Activated CD4-positive, alpha-beta T cell treated with anti-CD3 and anti-CD28 coated beads, Interleukin-2, Interleukin-6, amounts not matched to agents 100 ng/mL and 50 ng/mL, durations not matched to agents 16 hours and 8 hours (primary cell): ENCODE measurements at places on chromosomes 2 and 18.
A peak's percentile ranks its signal among the peaks of the same experiment; 100 is the strongest.

- DNase-seq: no peak
These were observed 2.1 kb upstream of the WNT6 start for GRCh38 chr2:218857371-218858137.

DNA sequence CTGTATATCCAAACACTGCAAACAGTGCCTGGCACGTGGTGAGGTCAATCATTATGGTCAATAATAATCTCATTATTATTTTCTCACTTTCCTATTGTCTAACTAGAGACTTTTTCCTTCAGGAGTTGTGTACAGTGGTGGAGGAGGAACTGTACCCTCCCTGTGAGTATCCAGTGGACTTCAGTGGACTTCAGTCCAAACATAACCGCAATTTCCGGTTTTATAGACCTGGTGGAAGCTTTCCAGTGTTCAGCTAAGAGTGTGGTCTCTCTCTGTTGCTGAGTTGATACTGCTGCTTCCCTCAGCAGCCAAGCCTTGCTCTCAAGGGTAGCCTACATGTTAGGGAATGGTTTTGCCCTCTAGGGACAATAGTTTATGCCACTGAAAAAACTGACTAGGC, 447.1 kb downstream of the TMEM182 start:
- no peak for DNase-seq

GRCh38 chr2:15263976-15264685, 297.0 kb downstream of the NBAS start:
- DNase-seq: no peak

DNA sequence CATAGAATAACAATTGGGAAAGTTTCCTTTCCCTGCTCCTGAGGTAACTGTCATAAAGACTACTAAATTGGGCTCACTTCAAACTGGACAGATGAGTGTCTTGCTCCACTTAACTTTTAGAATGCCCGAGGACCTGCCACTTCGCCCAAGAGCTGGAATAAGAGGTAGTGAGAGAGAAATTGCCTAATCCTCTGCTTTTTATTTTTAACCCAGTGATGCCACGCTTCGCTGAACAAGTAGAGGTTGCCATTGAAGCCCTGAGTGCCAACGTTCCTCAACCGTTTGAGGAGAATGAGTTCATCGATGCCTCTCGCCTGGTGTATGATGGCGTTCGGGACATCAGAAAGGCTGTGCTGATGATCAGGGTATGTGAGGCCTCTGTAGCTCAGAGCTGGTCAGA, 269.4 kb upstream of the LRRTM1 start:
- no peak for DNase-seq

DNA sequence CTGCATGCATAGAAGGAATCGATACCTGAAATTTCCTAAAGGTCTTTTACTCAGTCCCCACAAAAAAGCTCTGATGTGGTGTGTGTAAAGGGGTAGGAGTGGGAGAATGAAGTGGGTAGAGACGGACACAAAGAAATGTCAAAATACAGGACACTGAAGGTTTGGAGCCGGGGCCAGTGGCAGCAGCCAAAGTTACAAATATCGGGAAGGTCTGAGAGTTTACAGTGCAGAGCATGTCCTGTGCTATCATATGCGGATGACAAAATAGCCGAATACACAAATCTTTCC, 89.9 kb upstream of the STON1 start:
- DNase-seq: no peak

- DNase-seq: no peak
These were observed 340.1 kb upstream of the GYPC start for GRCh38 chr2:126315828-126316227.

DNA sequence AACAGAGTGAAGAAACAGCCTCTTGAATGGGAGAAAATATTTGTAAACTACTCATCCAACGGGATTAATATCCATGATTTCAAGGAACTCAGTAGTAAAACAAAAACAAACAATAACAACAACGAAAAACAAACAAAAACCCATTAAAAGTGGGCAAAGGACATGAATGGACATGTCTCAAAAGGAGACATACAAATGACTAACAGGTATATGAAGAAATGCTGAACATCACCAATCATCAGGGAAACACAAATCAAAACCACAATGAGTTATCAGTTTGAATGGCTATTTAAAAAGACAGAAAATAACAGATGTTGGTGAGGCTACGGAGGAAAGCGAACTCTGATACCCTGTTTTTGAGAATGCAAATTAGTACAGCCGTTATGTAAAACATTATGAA, 224.8 kb upstream of the NRXN1 start:
- DNase-seq: no peak

GRCh38 chr18:79258447-79258846, 137.3 kb upstream of the NFATC1 start:
- DNase-seq: no peak

- DNase-seq: no peak
These were observed 984 bp downstream of the CCDC88A start for GRCh38 chr2:55418512-55419232.

GRCh38 chr2:67871686-67872412, 191.0 kb downstream of the C1D start:
- DNase-seq: no peak

DNA sequence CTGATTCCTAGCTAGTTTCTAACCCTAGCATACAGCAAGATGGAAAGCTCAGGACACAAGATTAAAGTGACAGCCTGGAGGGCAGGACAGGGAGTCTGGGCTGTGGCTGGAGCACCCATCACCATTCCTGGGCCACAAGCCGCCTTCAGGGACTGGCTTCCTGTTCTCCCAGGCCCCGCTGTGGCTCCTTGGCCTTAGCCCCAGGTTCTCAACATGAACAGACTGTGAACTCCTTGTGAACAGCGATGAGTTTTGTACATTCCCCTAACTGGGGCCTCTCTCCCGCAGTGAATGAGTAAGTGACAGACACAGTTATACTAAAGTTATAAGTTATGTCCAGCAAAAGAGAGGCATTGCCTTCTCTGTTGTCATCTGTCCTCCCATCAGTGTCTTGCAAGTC, 35.9 kb upstream of the SLC14A1 start:
- DNase-seq: no peak

DNA sequence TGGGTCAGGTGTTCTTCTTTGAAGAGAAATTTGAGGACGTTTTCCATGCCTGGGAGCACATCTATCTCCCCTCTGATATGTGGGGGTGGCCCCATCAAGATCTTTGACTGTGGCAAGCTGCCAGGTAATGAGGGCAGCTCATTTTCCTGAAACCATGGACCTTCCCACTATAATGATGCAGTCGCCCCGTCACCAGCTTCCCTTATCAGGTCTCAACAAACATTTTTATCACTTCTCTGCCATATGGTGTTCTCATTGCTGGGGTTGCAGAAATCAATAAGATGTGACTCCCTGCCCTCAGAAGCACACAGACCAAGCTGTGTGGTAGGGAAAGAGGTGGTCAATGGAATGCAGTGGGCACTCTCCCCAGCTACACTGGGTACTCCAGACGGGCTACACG, 48.4 kb upstream of the B3GNT7 start:
- DNase-seq: no peak

- DNase-seq: no peak
These were observed 12.1 kb upstream of the MAP2 start for GRCh38 chr2:209411718-209412117.

- DNase-seq: peak; percentile 51
These were observed 17.0 kb upstream of the CD8A start for GRCh38 chr2:86807468-86808275.

DNA sequence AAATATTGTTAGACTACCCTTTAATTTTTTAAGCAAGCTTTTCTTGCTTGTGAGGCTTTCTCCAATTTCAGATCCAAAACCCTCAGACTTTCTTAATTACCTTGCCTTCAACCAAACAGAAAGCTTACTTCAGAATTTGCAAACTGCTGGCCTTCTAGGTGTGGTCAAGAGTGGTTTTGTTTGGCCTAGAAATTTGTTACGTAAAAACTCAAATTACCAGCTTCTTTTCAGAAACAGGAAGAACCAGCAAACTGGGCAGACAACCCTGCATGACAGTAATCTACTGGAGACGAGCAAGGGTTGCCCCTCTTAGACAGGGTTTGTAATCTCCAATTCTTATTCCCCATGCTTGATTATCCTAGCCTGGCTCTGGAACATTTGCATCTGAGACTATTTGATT, 27.1 kb downstream of the SRBD1 start:
- DNase-seq: no peak

- DNase-seq: no peak
These were observed 1.5 kb downstream of the MAP3K2 start for GRCh38 chr2:127386246-127386645.

DNA sequence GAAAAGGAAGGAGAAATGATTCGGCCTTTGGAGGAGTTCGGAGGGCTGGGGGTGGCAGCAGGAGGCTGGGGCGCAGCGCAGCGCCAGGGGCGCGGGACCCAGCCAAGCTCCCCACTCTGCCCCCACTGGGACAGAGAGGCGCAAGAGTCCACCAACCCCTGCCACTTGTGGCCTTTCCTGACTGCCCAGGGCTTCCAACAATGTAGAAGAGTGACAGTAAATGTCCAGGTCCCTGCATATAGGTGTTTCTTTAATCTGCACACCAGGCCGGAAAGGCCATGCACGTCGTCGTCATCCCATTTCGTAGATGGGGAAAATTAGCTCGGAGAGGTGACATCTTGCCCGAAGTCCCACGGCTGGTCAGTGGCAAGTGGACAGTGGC, 96.6 kb downstream of the INHBB start:
- no peak for DNase-seq

GRCh38 chr2:27073782-27074181, 2.3 kb upstream of the OST4 start:
- DNase-seq: no peak

- DNase-seq: peak; percentile 90
These were observed 4.7 kb downstream of the CAPG start for GRCh38 chr2:85405201-85406059.

GRCh38 chr2:198991431-198991830, 466.3 kb downstream of the SATB2 start:
- no peak for DNase-seq
